Trophoblast cell (in vitro differentiated cells and primary cell): ENCODE measurements at places on chromosomes 7 and 10.

GRCh38 chr10:63504145-63504881, 16.9 kb upstream of the REEP3 start:
- peak; percentile 83 for DNase-seq

- DNase-seq, result no peak
These were observed 13.5 kb downstream of the GHRHR start for GRCh38 chr7:30977222-30977621.

DNA sequence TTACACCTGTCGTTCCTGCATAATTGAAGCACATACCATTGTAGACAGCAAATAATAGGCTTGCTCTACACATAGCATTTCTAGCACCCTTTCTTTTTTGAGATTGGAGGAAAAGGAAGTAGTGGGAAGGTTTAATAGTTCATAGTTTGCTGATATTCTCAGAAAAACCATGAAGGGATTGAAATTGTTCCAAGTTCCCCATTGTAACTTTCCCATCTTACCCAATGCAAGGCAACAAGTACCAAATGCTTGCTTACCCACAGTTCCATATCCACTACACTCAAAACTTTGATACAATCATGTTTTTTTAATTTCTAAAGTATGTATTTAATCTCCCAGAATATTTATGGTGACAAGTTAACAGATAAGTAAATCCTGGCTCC, 13.8 kb downstream of the CYP3A5 start:
- DNase-seq, result no peak

DNA sequence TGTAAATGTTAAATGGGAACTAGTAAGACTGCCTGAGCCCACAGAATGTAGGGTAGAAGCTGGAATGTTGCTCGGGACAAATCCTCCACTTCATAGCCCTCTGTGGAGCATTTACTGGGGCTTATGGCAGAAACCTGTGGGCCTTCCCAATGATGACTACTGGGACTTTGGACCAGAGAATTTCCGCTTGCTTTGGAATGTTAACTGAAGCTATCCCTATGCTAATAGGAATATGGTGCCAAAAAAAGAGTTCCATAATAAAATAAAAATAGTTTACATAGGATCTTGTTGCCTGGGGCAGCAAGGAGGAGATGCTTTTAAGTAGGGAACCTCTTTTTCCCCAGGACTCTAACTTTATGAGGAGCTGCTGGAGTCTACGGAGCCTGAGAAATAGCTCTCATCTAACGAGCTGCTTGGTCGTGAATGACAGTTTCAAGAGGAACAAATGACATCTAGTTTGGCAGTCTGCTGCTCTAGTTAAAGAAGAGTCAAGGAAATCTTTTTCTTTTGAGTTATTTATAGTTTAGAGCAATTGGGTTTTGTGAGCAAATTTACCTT, 5.7 kb upstream of the DYNC2I1 start:
- DNase-seq, result no peak

DNA sequence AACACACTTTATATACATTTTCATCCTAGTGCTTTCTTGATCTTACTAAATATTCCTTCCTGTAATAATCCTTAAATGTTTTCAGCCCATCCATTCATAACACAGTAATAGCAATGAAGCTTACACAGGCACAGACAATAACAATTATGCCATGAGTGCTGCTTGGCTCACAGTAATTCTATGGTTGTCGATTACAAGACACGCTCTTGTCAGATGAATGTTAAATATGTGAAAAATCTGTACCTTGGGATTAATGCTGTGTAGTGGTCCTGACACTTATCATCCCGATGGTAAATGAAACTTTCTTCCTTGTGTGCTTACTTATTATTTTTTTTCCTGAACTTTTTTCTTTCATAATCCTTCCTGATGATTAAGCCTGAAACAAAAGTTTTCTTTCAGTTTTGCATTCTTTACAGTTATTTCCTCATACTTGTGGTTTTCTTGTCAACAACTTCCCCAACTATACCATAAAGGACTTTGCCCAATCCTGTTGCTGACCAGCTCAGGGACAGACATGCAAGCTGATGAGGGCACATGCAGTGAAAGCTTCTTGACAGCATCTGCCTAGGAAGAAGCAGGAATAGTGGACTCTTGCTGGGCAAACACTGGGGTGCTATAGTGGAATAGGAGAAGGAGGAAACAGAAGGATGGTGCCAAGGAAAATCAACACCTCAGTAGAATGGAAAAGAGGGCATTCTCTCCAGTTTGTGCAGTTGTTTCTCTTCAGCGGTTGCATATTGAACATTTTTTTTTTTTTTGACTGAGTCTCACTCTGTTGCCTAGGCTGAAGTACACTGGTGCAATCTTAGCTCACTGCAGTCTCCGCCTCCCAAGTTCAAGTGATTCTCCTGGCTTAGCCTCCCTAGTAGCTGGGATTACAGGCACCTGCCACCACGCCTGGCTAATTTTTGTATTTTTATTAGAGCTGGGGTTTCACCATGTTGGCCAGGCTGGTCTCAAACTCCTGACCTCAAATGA, 6.7 kb upstream of the MGAM2 start:
- DNase-seq, result peak; percentile 84

- no peak for DNase-seq
These were observed 1.0 kb upstream of the ZNF800 start for GRCh38 chr7:127393368-127394058.

- no peak for DNase-seq
These were observed 4.3 kb downstream of the CAMK1D start for GRCh38 chr10:12353399-12354242.

GRCh38 chr7:1425292-1426136, 33.8 kb downstream of the MICALL2 start:
- DNase-seq, result no peak

- no peak for DNase-seq
These were observed 290.8 kb upstream of the BMPER start for GRCh38 chr7:33614357-33615117.

DNA sequence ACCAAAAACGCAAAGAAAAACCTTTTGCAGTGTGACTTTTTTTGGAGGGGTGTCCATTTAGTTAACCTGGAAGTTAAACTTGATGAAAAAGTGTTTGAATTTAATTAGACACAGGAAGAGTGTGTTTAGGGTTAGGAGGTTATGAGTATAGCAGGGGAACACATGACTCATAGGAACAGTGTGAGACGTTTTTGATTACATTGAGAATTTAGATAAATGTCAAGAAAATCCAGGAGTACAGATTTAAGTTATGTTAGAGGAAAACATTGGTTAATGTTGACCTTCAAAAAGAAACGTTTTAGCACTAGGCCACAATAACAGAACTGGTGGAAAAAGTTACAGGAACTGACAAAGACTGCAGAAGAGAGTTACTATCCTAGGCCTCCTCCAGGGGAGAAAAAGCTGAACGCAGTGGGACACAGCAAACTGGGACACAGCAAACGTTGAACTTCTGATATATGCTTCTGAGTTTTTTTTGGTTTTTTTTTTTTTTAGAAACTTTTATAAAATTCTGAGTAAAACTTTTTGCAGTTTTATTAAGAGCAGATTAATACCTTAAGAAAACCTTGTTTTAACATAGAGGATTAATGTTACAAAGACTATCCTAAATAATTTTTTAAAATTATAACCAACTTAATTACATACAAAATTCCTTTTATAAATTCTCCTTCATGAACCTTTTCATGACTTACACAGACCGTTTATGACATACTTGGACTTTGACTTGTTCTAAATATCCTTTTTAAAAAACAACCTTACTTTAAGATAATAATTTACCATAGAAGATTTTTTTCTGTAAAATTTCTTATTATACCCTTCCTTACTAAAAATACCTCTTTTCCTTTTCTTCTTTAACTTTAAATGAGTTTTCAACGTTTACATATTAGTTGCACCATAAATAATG, 22.2 kb downstream of the LANCL2 start:
- DNase-seq, result no peak

GRCh38 chr7:130303982-130304381, 11.0 kb downstream of the CPA4 start:
- DNase-seq, result no peak

DNA sequence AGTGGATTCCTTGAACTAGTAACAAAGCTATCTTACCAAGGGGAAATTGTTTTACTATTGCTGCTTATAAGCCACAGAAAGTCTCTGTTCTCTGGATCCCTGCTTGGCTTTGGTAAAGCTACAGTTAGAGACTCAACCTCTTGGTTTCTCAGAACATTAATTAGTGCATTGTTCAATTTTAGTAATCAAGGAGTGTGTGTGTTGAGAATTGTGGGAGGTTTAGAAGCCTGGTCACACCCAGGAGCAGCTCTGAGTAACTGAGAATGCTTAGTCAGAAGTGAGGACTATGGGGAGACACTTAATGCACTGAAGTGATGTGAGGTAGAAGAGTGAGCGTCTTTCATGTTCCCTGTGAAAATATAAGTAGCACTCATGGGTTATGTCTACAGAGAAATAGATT, 8.2 kb upstream of the ACTA2 start:
- no peak for DNase-seq

DNA sequence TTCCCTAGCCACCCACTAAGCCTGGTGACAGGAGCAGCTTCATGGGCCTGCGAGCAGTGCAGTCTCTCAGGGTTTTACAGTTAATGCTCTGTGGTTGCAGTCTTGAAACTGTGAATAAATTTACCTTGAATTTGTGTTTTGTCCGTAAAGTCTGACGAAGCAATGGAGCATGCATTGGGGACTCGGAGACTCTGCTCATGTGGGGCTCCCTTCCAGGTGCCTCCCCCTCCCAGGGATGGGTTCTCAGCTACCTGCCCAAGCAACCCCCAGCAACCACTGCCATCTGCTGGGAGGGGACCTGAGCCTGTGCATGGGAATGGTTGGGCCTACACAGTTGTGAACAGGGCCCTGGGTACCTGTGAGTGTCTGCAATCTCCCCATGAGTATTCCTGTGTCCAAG, 36.3 kb upstream of the IKZF1 start:
- no peak for DNase-seq

GRCh38 chr7:114835303-114835702, 86.6 kb upstream of the MDFIC start:
- DNase-seq, result no peak

DNA sequence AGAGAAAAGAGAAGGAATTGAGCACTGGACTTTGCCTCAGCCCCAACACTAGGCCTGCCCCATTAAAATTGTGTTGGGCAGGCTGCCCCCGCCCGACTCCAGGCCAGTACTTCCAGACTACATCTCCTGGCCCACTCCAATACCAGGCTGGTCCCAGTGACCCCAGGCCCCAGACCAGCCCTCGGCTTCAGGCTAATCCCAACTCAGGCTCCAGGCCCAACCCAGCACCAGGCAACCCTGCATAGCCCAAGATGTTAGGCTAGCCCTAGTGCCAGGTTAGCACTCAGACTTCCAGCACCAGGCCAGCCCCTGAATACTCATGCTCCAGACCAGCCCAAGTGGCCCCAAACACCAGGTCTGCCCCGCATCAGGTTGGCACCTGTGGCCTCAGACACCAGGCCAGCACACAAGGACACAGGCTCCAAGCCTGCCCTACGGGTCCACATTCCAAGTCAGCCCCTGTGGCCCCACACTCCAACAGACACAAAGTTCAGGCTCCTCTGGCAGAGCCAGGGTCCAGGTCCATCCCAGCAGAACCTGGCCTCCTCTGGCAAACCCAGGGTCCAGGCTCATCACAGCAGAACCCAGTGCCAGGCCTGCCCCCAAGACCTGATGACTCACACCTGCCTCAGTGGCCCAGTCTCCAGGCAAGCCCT, 20.3 kb downstream of the COG5 start:
- DNase-seq, result no peak

DNA sequence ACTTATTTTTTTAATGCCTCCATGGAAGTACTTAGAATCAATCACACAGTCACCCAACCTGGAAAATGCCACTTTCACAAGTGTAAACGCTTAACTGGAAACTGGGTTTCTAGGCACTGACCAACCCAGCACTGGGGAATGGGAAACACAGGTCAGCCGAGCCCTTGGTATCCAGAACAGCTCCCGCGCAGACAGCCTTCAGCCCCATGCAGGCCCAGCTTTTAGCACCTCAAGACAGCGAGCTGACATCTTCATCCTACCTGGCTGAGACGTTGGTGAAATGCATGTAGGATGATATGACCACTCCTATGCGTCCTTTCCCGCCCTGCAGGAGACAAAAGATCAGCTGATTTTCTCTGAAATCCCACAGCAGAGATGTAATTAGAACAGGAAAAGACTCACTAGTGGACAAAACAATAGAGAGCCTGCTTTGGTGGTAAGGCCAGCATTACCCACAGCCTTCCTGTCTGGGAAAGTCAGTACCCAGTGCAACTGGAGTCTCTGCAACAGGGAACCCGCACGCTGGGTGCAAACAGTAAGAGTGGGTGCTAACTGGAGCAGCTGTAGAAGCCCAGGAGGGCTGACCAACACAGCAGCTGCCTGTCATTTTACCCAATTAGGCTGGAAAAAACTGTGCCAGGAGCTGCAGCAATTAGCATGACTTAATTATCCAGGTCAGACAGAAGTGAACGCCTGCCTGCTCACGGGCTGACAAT, 153.7 kb downstream of the TNS3 start:
- no peak for DNase-seq

GRCh38 chr10:44725404-44725803, 185.7 kb upstream of the TMEM72 start:
- DNase-seq, result no peak

DNA sequence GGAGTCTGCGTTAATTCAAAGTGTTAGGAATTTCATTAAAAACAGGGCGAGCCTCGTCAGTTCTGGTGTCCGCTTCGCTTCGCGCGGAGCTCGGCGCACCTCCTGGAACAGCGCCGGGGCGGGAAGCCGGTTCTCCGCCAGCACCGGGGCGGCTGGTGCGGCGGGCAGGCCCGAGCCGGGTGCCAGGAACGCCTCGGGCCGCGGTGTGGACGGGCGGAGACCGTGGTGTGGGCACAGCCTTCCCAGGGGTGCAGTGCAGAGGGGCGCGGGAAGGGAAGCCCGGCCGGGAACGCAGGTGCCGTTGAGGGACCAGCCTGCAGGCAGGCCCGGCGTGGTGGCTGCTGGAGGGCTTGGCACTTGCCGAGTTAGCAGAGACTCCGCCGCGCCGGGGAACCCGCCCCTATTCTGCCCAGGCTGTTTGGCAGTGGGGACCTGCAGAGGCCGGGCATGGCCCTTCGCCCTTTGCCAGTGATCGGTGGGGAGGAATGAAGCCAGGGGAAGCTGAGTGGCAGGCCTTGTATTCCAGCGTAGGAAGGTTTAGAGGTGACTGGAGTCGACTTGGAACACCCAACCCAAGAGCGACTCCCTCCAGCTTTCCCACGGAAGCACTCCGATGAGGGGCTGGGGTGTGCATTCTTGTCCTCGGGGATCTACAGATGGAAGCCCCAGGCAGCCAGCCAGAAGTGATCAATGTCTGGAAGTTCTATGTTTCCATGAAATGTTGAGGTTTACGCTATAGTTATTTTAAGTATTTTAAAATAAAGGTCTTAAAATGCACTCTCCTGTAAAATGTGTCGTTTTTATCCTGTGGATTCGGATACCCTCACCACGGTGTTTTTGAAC, 945 bp upstream of the RHEB start:
- no peak for DNase-seq

GRCh38 chr10:3429676-3430075, 257.1 kb upstream of the PITRM1 start:
- DNase-seq, result no peak

- DNase-seq, result no peak
These were observed 565.5 kb upstream of the IGFBP3 start for GRCh38 chr7:46486256-46487206.

- no peak for DNase-seq
These were observed 25.9 kb downstream of the STEAP4 start for GRCh38 chr7:88280801-88281200.

GRCh38 chr7:99504603-99505323, at the start of gene ZKSCAN5:
ZKSCAN5 (plus strand) TSS chr7:99504662; CDS start chr7:99506045, 1,383 bp downstream.
- peak; percentile 94 for DNase-seq
